ENCODE measurements at places on chromosomes 3 and 15.
A peak's percentile ranks its signal among the peaks of the same experiment; 100 is the strongest.

DNA sequence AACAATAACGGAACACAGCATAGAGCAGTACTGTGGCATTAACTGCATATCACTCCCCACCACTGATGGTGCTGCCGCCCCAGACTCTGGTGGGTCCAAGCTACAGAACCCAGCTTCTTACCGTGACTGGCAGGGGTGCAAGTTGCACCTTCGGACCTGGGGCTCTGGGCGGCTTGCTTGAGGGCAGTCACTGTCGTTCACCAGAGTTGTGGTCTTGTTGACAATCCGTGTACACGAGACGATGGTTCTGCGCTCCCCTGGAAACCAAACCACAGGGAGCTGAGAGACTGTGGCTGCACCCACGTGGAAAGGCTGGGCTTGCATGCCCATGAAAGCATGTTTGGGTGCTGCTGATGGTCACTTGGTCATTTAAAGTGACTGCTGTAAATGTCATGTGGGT lies 293.0 kb downstream of the ADAMTS17 start:
- DNase-seq: no peak

DNA sequence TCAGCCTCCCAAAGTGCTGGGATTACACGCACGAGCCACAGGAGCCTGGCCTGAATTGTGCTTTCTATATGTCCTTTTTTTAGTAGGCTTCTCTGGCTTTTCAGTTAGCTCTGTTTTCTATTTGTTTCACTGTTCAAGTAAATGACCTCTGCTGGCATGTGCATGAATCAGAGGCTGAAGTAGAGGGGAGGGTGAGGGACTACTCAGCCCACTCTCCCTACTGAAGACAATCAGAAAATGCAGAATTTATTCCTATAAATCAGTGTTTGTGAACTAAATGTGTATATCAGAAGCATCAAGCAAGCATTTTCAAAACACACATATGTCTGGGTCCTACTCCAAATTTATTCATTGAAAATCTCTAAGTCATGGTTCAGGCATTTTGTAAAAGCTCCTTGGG lies 45.0 kb downstream of the ZMAT3 start:
- DNase-seq: no peak

DNA sequence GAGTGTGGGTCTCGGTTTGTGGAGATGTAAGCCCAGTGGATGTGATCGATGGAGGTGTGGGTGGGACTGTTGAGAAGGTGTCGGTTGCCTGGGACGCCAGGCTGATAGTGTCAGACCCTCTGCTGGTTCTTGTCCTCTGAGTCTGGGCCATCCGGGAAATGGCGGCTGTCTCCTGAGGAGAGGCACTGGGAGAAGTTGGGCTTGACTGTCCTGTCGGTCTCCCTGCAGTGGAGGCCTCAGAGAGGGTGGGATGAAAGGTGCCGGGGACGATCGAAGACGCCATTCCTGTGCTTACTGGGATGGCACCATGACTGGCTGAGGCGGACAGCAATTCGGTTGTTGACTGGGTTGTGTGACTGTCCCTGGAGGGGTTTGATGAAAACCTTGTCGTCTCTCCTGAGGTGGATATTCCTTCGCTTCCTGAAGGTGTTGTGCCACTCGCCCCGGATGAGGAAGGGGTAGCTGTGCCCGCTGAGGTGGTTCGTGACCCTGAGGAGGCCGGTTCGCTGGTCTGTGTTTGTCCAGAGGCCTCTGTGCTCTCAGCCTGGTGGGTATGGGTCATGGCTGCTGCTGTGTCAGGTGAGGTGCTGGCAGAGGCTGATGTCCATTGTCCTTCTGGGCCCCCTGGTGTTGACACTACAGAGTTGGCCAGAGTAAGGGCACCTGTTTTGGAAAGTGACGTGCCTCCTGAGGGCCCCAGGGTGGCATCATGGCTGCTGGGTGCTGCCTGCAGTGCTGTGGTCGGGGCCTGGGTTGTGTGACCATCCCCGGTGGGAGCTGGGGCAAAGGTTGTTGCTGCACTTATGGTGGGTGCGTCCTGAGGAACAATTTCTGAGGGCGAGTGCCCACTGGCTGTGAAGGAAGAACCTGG lies 22.8 kb downstream of the MUC4 start:
- DNase-seq: no peak

DNA sequence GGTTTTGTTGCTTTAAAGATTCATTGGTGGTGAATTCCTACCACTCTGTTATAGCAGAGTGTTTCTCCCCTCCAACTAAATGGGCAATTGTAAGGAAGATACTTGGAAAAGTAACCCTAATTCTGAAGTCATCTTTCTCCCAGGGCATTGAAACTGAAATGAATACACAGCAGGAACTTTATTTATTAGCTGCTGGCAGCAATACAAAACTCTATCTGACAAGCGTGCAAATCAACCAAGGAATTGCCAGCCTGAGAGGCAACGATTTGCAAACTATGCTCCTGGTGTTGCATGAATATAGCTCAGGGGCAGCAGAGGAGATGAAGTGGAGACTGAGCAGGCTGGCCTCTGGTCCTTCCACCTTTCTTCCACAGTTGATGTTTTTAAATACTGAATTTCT lies 48.9 kb downstream of the CD200R1 start:
- DNase-seq: no peak

- DNase-seq: no peak
Measured at GRCh38 chr15:22963641-22964040, 16.5 kb downstream of the CYFIP1 start.

DNA sequence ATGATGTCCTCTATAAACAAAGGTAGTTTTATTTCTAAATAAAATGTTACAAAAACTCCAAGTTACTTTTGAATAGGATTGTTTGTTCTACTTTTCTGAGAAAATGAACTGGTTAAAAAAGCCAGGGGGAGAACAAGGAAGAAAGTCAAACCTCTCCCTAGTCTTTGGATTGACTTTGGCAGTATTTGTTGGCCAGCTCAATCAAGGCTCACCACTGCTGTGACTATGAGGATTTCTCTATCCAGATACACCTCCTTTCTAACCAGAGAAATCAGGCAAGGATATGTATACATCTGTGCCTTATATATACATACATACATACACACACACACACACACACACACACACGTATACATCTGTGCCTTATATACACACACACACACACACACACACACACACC lies 107.8 kb downstream of the FEZF2 start:
- no peak for DNase-seq

- DNase-seq: no peak
Measured at GRCh38 chr3:126322181-126322967, 34.8 kb downstream of the KLF15 start.

- peak; percentile 21 for DNase-seq
Measured at GRCh38 chr3:41881233-41881821, 80.6 kb downstream of the ULK4 start.

- peak; percentile 58 for DNase-seq
Measured at GRCh38 chr3:156150434-156151066, 30.2 kb downstream of the KCNAB1 start.

DNA sequence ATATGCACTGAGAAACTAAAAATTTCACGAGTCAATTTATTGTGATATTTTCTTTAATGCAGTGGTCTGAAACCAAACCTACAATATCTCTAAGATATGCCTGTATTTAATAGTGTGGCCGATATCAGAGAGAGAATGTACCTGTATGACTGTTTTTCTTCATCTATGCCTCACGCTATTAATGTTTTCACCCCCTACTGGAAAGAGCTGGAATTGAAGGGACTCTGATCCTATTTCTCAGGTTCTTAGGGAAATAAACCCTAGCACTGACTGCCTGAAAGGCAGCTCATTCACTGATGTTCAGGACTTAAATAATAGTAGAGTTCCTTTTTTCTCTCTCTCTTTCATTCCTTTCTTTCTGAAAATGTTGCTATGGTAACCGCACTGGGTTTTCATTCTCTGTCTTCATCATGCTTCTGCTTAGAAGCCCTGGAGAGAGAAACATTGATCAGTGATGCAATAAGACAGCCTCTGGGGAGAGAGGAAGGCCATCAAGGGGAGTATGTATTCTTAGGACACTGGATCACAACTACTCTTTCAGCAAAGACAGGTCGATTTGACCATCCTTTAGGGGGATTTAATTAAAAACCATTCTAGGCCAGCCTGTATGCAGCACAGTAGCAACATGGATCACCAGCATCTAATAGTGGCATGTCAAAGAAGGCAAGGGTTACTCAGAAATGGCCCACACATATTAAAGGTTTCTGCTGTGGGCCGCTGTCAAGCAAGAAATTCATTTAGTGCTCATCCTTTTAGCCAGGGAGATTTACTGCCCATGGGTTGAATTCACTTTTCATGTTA lies 1135.7 kb downstream of the IGSF11 start:
- no peak for DNase-seq

GRCh38 chr3:125142420-125142778 lies 70.1 kb downstream of the SLC12A8 start:
- no peak for DNase-seq

GRCh38 chr15:39181940-39182339 lies 398.9 kb upstream of the THBS1 start:
- no peak for DNase-seq

DNA sequence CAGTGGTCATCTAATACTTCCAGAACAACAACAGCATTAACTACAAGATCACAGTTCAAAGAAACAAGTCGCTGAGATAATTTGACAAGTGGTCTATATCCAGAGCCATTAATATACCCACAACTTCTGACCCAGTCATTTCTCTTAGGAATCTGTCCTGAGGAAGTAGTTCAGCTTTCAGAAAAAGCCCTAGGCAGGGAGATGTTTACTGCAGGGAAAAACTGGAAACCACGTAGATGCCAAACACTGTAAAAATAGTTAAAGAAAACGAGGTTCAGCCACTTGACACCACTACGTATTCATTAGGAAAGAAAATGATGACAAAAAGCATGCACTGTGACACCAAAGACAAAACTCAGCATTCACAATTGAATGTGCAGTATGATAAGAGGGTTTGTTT lies 22.3 kb upstream of the CDCP1 start:
- no peak for DNase-seq

GRCh38 chr3:2713923-2714322 lies 396.3 kb downstream of the IL5RA start:
- no peak for DNase-seq

DNA sequence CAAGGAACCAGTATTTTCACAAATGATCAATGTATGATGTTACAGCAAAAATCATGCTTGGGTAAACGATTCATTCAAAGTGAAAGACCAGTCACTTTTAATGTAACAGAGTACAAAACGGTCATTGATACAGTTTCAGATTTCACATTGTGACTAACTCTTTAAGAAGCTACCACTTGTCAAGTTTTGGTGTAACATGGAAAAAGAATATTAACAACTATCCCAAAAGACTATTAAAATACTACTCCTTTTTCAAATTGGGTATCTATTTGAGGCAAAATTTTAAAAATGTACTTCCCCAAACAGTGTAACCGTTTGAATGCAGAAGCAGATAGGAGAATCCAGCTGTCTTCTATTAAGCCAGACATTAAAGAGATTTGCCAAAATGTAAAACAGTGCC lies 31.7 kb downstream of the AKAP13 start:
- no peak for DNase-seq

- no peak for DNase-seq
Measured at GRCh38 chr3:29746163-29746760, 465.4 kb downstream of the RBMS3 start.

DNA sequence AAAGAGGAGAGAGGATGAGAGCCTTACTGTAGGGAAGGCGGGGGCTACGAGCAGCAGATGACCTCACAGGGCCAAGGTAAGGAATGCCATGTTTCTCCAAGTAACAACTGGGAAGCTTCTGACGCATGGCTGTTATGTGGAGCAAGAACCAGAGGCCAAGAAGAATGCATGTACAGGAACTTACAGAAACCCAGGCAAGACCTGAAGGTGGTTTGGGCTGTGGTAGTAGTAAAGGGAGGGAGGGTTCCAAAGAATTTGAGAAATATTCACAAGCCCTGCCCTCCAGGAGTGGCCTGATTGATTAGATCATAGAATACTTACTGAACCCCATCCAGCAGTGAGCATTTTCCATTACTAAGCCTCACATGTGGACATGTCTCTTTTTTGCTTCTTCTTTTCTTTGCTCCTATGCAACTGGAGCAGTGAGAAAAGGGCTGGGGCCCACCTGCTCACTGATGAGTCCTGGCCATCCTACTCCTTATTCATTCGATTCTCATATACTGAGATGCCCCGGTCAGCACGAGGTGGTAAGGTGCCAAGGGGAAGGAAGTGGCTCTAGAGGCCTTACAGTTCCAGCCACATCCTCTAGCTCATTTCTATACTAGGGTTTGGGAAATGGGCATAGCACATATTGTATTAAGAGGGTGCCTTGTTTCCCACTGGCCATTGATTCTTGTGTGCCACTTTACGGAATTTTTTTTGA lies 8.3 kb upstream of the SLC12A8 start:
- DNase-seq: no peak

DNA sequence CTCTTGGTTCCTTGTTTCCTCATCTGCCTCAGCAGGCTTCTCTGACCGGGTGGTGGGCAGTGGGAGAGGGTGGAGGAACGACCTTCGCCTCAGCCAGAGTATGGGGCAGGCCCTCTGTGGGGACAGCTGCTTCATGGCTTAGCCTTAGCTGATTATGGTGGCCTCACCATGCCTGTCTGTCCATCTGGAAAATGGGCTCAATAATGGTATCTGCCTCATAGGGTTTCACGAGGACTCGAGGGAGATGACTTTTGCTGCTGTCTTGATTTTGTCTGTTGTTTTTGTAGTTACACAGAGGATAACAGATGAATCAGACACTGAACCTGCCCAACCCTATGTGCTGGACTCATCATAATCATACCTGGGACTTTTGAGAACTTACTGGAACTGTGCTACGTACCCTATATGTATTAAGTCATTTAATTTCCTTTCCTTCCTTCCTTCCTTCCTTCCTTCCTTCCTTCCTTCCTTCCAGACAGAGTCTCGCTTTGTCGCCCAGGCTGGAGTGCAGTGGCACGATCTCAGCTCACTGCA lies 46.5 kb downstream of the CDC25A start:
- no peak for DNase-seq

- no peak for DNase-seq
Measured at GRCh38 chr3:53975382-53975781, 83.7 kb upstream of the SELENOK start.

DNA sequence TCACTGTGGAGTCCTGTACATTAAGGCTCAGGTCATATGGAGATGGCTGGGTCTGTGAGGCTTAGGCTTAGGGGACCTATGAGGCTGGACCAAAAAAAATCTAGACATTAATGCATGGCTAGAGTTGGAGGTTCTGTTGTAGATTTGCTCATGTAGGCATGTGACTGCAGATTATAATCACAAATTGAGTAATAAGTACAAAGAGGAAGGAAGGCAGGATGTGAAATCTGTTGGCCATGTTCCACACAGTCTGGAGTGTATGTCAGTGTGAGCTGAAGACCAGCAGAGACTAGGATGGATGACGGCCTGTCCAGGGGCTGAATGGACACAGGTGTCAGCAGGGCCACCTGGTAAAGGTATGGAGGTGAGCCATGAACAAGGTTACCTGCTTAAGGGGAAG lies at the start of gene ST3GAL6:
TSS of gene ST3GAL6 (plus strand) at position 265 of the 400 bp plus-strand sequence. CDS start 5,101 bp downstream, outside the sequence.
- DNase-seq: peak; percentile 32

GRCh38 chr3:151838574-151839312 lies 24.8 kb downstream of the AADAC start:
- DNase-seq: peak; percentile 60

DNA sequence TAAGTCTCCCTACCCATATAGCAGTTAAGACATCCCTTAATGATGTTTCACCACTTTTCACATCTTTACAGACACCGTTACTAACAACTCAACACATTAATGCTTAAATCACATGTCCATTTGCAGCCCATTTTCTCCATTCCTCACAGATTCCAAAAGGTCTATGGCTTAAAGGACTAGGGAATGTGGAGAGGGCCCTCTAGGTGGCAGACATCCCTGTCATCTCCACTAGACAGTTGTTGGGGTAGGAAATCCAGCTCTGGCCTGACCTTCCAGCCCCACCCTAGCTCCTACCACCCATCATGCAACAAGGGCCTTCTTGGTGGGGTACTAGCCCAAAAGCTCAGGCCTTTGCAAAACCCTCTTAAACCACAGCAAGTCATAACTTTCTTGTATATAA lies 25.2 kb downstream of the CPEB1 start:
- DNase-seq: no peak
